ENCODE measurements at places on chromosomes 11 and 22. TPM values are rescaled to one million over a fixed set of nuclear protein-coding genes. Genes with fewer than 3 reads are reported as not detected.

Gene SMC1B
- total RNA-seq = not detected

Gene TREH
- 10.2 TPM for total RNA-seq

Gene MS4A14
- total RNA-seq = not detected

Gene RIC3
- 2.8 TPM for total RNA-seq

Gene UBQLN3
- 0.50 TPM for total RNA-seq

Gene ELFN2
- 0.53 TPM for total RNA-seq

Gene C22orf31
- not detected for total RNA-seq

Gene GPHA2
- total RNA-seq = not detected

Gene AIP
- total RNA-seq = 50.7 TPM

Gene KCNJ1
- total RNA-seq = not detected

All from hepatocyte (in vitro differentiated cells).